Naive thymus-derived CD4-positive, alpha-beta T cell (primary cell): ENCODE measurements at places on chromosomes 7 and 10.

- DNase-seq, result no peak
These were observed 102.2 kb downstream of the ZNF92 start for GRCh38 chr7:65475734-65476319.

- no peak for DNase-seq
These were observed 24.8 kb upstream of the ZNF800 start for GRCh38 chr7:127417346-127417745.

DNA sequence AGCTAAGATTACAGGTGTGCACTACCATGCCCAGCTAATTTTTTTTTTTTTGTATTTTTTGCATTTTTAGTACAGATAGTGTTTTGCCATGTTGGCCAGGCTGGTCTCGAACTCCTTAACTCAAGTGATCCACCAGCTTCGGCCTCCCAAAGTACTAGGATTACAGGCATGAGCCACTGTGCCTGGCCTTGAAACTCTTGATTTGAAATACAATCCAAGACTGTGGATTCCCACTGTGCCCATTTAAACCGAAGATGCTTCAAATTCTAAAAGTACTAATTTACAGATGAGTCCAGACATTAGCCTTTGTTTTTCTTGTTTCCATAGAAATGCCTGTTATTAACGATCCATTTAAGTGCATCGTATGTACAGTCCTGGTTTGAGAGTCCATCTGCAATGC lies 130.9 kb downstream of the CACNA2D1 start:
- DNase-seq, result no peak

- no peak for DNase-seq
These were observed 248.1 kb downstream of the ABCA13 start for GRCh38 chr7:48419401-48419800.

- no peak for DNase-seq
These were observed 67.6 kb downstream of the PRKAG2 start for GRCh38 chr7:151809146-151809863.

DNA sequence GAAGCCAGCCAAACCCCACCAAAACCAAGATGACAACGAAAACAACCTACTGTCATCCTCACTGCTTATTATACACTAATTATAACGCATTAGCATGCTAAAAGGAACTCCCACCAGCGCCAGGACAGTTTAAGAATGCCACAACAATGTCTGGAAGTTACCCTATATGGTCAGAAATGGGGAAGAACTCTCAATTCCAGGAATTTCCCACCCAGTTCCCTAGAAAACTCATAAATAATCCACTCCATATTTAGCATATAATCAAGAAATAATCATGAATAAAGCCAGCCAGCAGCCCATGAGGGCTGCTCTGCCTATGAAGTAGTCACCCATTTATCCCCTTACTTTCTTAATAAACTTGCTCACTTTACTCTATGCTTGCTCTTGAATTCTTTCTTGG lies 20.8 kb downstream of the MICU1 start:
- DNase-seq, result no peak

DNA sequence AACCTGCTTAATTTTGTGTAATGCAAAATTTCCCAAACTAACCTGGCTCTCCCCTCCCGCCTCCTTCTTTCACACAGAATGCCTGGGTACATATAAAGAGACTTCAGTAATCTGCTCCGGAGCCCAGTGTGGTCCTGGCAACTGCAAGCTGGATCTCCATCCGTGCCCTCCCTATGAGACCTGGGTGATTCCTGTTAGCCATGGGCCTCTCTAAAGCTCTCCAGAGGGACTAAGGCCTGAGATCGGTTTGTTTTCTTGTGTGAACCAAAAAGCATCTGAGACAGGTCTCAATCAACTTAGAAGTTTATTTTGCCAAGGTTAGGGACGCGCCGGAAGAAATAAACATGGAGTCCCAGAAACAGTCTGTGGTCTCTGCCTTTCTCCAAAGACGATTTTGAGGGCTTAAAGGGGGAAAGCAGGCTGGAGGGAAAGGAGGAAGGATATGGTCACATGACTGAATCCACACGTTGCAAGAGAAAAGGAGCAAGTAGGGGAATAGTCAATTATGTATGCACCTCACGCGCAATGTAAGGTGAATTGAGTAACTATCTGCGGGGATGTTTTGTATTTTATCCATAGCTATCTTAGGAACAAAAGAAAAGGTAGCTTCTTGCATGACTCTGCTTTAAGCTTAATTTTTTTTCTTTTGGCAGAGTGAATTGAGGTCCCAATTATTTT lies 46.2 kb upstream of the CCDC3 start:
- no peak for DNase-seq

DNA sequence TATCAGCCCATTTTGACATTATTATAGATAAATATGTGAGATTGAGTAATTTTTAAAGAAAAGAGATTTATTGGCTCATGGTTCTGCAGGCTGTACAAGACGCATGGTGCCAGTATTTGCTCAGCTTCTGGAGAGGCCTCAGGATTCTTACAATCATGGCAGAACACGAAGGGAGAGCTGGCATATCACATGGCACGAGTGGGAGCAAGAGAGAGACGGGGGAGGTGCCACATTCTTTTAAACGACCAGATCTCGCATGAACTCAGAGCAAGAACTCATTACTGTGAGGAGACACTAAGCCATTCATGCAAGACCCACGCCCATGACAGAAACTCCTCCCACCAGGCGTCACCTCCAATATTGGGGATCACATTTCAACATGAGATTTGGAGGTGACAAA lies 40.1 kb upstream of the ZNF488 start:
- DNase-seq, result no peak

GRCh38 chr7:2018569-2019460 lies 213.9 kb downstream of the MAD1L1 start:
- no peak for DNase-seq

DNA sequence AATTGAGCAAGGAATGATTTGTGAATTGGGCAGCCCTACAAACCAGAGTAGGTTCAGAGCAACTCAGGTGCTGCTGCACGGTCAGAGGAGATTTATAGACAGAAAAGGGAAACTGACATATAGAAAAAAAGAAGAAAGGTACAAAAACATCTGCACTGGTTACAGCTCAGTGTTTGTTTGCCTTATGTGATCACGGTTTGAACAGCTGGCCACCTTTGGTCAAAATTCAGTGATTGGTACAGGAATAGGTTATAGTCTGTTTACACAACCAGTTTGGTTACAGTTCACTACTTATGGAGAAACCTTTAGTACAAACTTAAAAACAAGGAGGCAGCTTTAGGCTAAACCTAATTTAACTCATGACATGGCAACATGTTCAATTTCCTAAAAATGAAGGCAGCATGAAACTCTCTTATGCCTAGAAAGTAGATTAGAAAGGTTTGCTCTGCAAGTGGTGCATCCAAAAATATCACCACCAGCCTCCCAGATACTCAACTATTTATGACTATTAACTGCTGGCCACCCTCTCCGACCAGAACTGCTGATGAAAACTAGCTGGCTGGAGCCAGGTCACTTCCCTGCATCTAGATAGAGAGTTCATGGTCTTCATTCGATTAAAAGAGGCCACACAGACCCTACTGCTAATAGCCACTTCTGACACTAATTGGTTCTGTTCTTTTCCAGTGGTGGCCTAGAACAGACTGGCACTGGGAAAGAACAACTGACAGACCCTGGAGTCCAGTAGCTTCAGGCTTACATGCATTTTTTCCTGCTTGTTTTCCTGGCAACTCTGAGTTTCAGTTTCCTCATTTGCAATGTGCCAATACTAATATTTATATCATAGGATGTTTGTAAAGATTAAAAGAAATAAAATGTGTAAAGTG lies 548.0 kb downstream of the CCSER2 start:
- no peak for DNase-seq

GRCh38 chr7:12297283-12298108 lies 86.4 kb downstream of the TMEM106B start:
- no peak for DNase-seq

- no peak for DNase-seq
These were observed 138.7 kb downstream of the C10orf105 start for GRCh38 chr10:71580926-71581325.

DNA sequence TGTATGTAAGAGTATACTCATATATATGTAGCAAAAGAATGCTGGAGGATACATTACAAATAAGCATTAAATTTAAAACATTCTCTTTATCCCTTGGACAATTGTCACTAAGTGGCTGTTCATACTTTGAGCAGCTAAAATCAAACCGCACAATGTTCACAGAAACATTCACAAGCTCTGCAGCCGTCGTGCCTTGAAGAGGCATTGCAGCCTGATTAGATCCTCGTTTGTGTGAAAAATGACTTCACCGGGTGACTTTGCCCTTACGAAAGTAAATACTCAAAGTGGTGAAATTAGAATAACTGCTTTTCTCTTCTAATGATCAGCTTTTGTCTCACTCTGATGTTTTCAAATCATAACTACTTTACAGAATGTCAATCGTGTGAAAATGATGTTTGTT lies 319.0 kb downstream of the GFRA1 start:
- no peak for DNase-seq

DNA sequence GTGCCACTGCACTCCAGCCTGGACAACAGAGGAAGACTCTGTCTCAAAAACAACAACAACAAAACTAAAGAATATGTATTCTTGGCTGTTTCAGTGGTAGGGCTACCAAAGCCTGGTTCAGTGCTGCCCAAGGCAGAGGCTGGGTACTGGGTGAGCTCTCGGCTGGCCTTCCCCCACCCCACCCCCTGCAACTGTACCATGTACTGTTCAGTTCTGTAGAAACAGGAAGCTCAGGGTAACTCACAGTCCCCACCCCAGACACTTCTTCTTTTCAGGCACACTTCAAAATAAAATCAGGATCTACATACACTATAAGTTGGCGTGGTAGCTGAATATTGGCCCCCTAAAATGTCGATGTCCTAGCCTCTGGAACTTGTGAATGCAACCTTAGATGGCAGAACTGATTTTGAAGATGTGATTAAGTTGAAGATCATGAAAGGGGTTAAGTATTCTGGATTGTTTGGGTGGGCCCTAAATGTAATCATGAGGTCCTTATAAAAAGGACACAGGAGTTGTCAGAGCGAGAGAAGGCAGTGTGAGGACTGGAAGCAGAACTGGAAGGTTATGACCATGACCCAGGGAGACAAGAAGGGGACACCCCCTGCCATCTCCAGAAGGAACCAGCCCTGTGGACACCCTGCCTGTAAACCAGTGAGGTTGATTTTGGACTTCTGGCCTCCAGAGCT lies 31.2 kb downstream of the TBXAS1 start:
- DNase-seq, result no peak

GRCh38 chr7:158931804-158932298 lies 75.5 kb downstream of the DYNC2I1 start:
- DNase-seq, result no peak

- DNase-seq, result no peak
These were observed 798.5 kb upstream of the IGFBP3 start for GRCh38 chr7:46719616-46720015.

DNA sequence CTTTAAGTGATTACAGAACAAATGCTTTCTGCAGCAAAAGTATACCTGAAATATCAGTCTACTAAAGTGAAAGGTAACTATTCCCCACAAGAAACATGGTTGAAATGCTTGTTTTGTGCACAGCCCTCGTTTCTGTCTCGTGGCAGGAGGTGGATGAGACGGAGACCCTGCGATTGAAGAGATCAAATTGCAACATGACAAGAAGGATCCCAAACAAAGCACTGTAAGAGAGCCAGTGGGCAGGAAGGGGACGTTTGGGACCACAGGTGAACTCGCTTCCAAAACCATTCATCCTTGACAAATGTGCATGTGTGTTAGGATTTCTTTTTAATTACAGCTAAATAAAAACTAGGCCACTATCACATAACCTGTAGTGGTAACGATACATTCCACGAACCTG lies 192.6 kb downstream of the CCSER2 start:
- no peak for DNase-seq

- DNase-seq, result no peak
These were observed 8.5 kb downstream of the CNOT4 start for GRCh38 chr7:135501402-135501801.

DNA sequence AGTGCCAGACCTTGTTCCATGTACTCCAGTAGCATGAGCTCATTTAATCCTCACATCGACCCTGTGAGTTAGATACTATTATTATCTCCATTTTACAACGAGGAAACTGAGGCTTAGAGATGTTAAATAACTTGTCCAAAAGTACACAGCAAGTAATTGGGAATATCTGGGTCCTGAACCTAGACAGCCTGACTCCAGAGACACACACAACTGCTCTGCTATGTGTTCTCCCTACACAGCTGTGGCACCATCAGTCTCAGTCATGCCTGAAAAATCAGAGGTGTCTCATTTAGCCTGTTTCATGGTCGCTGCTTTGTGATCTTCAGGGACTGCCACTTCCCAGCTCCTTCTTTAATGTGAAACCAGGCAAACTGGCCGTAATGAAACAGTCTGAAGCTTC lies 56.5 kb downstream of the COL1A2 start:
- no peak for DNase-seq

DNA sequence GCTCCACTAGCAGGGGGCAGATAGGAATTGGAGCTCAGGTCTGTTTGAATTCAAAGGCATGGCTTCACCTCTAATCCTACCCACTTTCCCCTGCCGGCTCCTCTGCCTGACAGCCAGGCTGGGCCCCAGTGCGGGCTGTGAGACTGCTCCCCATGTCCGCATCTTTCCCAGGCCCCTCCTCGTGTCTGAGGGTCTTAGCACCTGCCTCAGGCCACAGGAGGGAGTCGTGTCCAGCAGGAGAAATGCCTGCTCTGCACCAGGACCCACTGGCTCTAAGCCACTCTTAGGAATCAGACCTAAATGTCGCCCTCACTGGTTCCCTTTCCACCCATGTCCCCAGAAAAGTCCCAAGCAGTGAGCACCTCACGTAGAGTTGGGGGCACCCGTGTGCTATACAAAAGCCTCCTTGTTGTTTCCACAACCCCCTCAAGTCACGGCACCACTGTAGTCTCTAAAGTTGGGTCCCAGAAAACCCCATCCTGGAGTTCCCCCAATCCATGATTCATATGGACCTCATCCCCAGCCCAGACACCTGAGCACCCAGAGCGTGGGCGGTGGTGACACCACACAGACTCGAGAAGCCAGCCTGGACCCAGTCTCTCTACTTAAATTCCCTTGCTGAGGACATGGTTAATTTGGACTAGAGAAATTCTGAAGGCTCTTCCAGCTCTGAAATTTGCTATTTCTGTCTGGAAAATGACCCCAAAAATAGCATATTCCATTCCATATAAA lies 466.4 kb upstream of the ZMIZ1 start:
- no peak for DNase-seq

DNA sequence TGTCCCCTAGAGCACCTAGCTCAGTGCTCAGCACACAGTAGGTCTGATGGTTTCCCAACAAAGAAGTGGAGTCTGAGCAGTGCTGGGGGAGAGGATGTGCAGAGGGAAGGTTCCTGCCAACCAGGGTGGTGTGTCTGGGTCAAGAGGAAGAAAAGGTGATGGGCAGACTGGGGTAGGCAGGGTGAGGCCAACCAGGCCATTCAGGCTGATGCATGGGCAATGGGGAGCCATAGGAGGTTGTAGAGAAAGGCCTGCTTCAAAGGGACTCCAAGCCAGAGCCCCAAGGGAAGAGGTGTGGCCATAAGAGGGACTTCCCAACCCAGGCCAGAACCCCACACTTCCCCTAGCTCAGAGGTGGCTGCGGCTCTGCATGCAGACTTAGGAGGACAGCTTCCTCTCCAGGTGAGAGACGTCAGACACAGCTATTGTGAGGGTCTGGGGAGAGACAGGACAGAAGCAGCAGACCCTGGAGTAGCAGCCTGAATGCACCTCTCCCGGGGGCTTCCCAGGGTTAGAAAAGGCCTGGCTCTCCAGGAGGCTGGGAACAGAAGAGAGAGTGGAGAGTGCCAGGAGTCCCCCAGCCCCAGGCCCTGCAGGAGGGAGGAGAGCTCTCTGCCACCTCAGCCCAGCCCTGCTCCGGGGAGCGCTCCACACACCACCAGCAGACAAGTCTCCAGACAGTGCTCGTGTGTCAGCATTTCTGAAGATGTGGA lies 87.4 kb upstream of the ZMIZ1 start:
- DNase-seq, result no peak

- DNase-seq, result no peak
These were observed 988.6 kb downstream of the SORCS1 start for GRCh38 chr10:106175760-106176377.
